Mesothelial cell of epicardium (in vitro differentiated cells): ENCODE measurements at places on chromosomes 11 and 22. TPM values are rescaled to one million over a fixed set of nuclear protein-coding genes. Genes with fewer than 3 reads are reported as not detected.

Gene HIC2
- 26.6 to 27.3 TPM (median 27.2 TPM) in 3 replicates for total RNA-seq

Gene CCDC116
- 0.78 to 1.3 TPM (median 0.84 TPM) in 3 replicates for total RNA-seq

Gene SEC14L6
- 2.0 to 2.3 TPM (median 2.1 TPM) in 3 replicates for total RNA-seq

DNA sequence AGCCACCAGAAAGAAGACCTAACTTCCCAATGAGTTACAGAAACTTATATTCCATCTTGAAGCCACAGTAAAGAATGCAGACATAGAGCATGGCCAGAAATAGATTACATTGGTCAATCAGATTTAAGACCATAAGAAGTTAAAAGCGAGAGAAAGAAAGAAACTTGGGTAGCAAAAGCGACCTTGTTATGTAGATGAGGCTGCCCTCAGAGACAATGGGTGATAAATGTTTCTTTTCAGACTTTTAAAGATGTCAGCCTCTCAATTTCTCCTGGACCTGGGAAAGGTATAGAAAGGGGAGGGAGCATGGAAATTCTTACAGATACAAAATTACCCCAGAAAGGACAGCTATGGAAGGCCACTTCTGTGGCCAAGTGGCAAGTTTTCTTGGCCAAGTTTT, 732.6 kb upstream of the LUZP2 start:
- H3K4me3 ChIP-seq = no peak overlapping the region
- H3K27ac ChIP-seq = no peak overlapping the region
- H3K27me3 ChIP-seq = no peaks in the 10 kb centered on the region
- no peaks in the 10 kb centered on the region for H3K4me1 ChIP-seq
- peaks cover 11% of the 10 kb centered on the region for H3K36me3 ChIP-seq

- no peaks in the 10 kb centered on the region for H3K36me3 ChIP-seq
- H3K4me1 ChIP-seq = no peaks in the 10 kb centered on the region
- peaks cover 2% of the 10 kb centered on the region for H3K27me3 ChIP-seq
- DNase-seq = no peak
- H3K4me3 ChIP-seq = no peak overlapping the region
Measured at GRCh38 chr11:26767060-26767459, 45.2 kb upstream of the SLC5A12 start.

- no peak overlapping the region for H3K27ac ChIP-seq
- no peaks in the 10 kb centered on the region for H3K27me3 ChIP-seq
- H3K4me3 ChIP-seq = no peak overlapping the region
Measured at GRCh38 chr11:69654660-69655478, 13.9 kb downstream of the CCND1 start.

DNA sequence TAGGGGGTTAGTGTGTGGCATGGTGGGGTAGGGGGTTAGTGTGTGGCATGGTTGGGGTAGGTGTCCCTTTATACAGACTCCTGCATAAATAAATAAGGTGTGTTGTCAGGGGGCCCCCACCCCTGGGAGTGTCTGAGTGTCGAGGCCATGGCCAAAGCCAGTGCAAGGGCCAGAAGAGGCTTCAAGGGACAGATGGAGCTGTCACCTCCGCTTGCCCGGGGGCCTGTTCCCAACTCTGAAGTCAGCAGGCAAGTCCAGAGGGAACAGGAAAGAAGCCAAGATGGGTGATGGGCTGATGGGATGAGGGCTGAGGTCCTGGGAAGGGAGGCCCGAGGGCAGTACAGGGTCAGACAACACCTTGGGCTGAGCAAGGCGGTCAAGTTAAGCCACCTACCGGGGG, 997.8 kb downstream of the BRD1 start:
- H3K27ac ChIP-seq = no peak overlapping the region
- H3K36me3 ChIP-seq = no peaks in the 10 kb centered on the region
- H3K4me3 ChIP-seq = no peak overlapping the region
- H3K27me3 ChIP-seq = no peaks in the 10 kb centered on the region
- no peak for DNase-seq

DNA sequence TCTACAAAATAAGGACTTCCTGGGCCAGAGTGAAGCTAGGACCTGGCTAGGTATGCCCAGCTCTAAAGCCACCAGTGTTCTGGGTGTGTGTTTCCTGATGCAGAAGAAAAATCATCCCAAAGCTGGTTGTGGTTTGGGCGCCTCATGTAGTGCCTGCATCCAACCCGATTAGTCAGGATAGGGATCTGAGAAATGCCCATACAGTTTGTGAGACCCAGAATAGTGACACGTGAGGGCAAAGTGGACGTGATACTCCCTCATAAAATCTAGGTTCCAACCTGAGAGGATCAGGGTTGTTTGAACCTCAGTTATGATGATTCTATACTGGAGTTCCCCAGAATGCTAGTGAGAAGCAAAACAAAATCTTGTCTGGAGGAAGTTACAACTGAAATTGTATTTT, 238.4 kb downstream of the TBC1D22A start:
- no peaks in the 10 kb centered on the region for H3K27me3 ChIP-seq
- H3K4me1 ChIP-seq = no peaks in the 10 kb centered on the region
- H3K36me3 ChIP-seq = peaks cover 6% of the 10 kb centered on the region
- no peak for DNase-seq
- H3K4me3 ChIP-seq = no peak overlapping the region
- no peak overlapping the region for H3K27ac ChIP-seq

GRCh38 chr11:57644748-57645688, 4.7 kb downstream of the YPEL4 start:
- H3K36me3 ChIP-seq = peaks cover 1% of the 10 kb centered on the region
- H3K27ac ChIP-seq = peak overlapping the region; percentile 78
- no peaks in the 10 kb centered on the region for H3K27me3 ChIP-seq
- peak; percentile 69 for DNase-seq

Gene F2
- total RNA-seq = 0.18 TPM in 1 of 3 replicates, not detected in the others

Gene ANKK1
- 2.1 to 2.8 TPM (median 2.4 TPM) in 3 replicates for total RNA-seq

- no peaks in the 10 kb centered on the region for H3K36me3 ChIP-seq
- peaks cover 8% of the 10 kb centered on the region for H3K27me3 ChIP-seq
Measured at GRCh38 chr11:66283461-66284105, 5.4 kb downstream of the YIF1A start.
